HCT116 (cell line): ENCODE measurements at places on chromosomes 2 and 18.

GRCh38 chr2:238220892-238221521 lies 17.5 kb upstream of the ILKAP start:
- no peak for DNase-seq

- no peak for DNase-seq
These were observed 126.8 kb downstream of the AQP4 start for GRCh38 chr18:26738706-26739105.

DNA sequence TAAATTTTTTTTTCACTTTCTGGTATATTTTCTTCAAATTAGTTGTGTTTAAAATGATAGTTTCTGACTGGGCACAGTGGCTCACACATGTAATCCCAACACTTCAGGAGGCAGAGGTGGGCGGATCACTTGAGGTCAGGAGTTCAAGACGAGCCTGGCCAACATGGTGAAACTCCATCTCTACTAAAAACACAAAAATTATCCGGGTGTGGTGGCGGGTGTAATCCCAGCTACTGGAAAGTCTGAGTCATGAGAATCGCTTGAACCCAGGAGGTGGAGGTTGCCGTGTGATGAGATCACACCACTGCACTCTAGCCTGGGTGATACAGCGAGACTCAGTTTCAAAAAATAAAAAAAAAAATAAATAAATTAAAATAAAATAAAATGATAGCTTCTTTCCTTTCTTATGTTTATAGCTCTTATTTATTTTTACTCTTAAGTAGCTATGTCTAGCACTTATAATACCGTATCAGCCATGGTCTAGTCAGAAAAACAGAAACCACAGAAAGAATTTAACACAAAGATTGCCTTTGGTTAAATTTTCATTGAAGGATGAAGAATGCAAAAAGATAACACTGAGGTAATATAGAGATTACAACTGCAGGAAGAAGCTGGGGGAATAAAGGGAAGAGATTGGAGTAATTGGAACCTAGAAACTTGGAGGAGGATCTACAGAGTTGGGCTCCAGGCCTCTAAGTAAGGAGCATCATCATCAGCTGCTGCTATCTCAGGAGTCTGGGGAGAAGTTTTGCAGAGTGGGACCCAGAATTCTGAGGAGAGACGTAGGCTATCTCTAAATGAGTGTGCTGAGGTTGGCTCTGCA lies 54.7 kb upstream of the MBOAT2 start:
- DNase-seq = peak; percentile 84

DNA sequence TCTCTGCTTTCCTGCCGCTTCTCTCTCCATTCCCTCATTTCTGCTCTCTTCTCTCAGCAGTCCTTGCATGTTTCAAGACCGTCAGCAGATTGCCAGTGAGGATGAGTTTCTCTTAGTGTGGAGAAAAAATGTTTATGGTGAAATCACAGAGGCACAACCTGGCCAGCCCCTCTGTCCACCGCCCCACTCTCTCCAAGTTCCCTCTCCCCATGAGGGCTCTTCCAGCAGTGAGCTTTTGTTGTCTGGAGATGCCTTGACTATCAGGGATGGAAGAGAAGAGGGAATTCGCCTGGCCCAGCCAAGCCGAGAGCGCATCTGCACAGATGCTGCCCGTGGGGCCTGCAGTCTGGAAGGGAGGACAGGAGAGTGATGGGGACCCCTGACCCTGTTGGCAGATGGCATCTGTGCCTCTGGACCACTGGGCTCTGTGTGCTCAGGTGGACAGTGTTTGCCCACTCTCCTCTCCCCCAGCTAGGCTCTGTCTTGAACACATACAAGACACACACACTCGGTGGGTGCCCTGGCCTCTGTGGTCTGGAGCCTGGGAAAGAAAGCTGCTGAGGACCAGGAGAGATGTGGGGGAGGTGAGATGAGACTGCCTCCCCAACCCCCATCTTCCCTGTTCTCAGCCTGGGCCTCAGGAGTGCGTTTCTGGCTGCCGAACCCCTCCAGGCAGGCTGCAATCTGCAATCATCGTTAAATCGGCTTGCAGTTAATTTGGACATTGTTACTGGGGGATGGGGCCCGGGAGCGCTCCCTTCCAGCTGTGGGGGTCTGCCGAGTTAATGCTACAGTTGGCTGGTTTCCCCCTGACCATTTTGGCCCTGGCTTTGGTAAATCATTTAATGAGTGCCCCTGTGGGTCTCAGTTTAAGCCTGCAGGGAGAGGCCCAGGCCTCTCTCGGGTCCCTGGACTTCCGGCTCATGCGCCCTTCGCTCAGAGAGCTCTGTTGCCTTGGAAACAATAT lies 4.5 kb downstream of the ITM2C start:
- DNase-seq = no peak

DNA sequence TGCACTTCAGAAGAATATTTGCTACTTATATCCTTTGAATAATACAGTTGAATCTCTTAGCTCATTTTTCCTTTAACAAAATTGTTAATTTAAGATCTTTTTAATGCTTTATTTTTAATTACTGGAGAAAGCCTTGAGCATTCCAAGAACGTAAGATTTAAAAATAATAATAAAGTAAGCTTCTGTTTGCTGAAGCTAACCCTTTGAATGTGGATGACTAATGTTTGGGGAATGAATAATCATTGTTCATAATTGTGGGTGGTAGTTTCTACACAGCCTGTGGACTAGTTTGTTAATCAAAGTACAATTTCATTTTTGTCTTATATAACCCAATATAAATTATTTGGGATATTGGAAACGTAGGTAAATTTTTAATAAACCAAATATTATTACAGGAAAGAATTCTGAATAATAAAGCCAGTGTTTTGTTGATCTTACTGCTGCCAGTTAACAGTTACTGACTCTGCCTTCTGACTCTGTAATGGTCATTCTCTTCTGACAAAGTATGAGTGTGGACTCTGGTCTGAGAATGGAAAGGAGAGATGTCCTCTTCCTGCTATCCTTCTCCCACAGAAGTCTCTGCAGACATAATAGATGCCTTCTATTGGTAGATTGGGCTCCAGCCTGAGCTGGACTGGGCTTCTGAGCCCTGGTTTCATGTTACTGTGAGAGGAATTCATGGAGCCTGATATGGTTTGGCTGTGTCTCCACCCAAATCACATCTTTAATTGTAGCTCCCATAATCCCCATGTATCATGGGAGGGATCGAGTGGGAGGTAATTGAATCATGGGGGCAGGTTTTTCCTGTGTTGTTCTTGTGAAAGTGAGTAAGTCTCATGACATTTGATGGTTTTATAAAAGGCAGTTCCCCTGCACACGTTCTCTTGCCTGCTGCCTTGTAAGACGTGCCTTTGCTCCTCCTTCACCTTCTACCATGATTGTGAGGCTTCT lies 292.7 kb upstream of the SLC39A10 start:
- no peak for DNase-seq

- DNase-seq = no peak
These were observed 18.4 kb downstream of the GRP start for GRCh38 chr18:59238385-59238784.

DNA sequence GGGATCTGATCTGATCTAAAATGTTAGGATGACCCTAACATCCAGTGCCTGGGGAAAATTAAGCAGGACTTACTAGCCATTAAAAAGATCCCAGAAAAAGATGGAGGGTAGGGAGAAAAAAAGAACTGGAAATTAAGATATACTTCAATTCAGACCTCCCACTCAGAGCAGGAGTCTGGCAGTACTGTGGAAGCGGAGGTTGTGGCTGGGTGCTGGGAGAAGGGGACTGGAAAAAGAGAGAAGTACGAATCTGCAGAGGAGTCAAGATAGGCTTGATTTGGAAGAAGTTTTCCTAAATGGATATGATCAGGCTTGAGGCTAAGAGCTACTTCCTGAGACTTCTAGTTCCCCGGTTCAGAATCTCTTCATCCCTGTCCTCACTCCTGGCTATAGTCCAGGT lies 33.5 kb upstream of the IHH start:
- DNase-seq = no peak

DNA sequence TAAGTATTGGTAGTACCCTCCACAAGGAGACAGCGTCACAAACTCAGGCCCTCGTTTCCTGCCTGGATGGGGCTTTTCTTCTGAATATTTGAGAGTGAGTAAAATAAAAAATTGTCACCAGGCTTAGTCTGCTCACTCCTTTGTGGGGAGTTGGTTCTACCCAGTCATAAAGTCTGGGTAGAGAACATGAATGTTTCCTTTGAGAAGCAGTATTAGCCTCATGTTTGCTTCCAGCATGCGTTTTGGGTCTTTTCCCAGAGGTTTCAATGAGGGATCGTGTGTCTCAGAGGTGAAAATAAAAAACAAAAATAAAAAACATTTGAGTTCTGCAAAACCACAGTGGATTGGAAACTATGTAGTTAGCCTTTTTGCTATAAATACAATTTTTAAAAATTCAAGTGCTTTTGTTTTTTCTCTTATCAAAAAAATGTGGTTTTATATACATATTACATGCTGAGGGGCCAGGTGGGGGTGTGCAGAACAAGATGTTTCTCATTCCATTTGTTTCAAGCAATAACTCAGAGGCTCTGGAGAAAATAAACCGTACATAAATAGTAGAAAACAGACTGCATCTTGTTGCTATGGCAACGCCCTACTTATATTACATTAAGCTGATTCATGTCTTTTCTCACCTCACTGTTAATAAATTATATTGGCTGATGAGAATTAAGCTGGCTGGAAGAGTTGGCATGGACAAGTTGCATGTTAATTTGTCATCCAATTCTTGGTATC lies 225.4 kb upstream of the FBXO11 start:
- DNase-seq = no peak

DNA sequence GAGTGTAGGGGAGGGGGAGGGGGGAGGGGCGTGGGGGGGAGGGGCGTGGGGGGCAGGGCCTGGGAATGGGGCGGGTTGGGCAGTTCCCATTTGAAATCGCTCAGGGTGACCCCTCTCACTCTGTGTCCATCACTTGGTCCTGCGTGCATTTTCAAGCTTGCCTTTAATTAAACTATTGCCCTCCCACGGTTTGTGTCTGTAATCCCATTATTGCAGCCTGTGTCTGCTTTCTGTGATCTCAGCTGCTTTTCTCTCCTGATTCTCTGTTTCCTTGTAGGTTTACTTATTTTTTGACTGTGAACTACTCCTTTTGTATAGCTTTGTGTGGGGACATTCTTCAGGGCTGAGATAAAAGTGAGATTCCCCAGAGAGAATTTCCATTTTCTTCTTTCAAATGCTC lies 1.3 kb downstream of the DCDC2C start:
- DNase-seq = no peak

- DNase-seq = no peak
These were observed 5.4 kb upstream of the IL1RL2 start for GRCh38 chr2:102181376-102181775.

- peak; percentile 13 for DNase-seq
These were observed 64.7 kb upstream of the MGAT5 start for GRCh38 chr2:134189009-134189720.

GRCh38 chr2:142865924-142866323 lies 11.5 kb upstream of the KYNU start:
- DNase-seq = no peak

DNA sequence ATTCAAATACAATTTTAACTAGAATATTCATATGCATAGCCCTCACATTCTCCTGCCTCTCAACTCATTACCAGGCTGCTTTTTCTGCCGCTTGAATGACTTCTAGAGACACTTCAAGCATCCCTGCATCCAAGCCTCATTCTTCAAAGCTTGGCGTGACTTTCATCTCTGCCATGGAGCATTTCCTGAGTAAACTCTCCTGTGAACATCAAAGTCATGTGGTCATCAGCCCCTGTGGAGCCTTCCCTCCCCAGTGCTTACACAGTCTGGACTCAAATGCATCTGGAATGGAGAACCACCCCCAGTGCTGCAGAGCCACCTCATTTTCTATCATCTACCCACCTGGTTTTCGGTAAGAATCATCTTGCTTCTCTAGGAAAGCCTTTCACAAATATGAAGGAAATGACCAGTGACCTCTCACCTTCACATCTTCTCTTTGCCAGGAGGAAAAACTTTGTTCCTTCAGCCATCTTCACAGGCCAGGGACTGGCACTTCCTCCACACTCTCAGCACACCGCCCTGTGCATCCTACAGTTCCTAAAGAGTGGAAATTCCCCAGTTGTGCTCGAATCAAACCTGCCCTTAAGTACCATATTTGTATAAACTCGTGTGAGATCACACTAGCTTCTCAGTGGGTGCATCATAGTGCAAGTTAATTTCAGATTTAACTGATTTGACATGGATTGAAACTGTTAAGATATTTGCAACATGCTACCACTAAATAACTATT lies 116.4 kb downstream of the COL6A3 start:
- DNase-seq = no peak

- DNase-seq = no peak
These were observed 461.3 kb upstream of the FANCL start for GRCh38 chr2:58702302-58702885.

GRCh38 chr2:96839875-96840850 lies 3.7 kb downstream of the ANKRD23 start:
- DNase-seq = no peak

- no peak for DNase-seq
These were observed 58.8 kb upstream of the FIGN start for GRCh38 chr2:163794635-163795034.

GRCh38 chr18:63518178-63519012 lies 23.8 kb upstream of the SERPINB12 start:
- DNase-seq = peak; percentile 78

DNA sequence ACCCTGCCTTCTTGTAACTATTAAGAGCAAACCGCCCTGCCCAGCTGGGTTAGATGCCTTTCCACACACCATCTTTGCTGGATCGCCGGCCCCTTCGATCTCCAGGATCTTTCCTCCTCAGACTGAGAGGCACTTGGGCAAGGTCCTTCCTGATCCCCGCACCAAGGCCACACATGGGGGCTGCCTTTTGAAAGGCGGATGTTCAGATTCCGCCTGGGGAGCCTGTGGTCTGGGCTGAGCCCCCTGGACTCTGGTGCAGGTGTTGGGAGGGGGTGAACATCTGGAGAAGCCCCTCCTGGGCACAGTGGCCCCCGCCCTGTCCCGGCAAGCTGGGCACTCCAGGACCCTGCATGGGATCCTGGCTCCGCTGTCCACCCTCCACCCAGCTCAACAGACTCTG lies 135.4 kb upstream of the HDAC4 start:
- DNase-seq = no peak

DNA sequence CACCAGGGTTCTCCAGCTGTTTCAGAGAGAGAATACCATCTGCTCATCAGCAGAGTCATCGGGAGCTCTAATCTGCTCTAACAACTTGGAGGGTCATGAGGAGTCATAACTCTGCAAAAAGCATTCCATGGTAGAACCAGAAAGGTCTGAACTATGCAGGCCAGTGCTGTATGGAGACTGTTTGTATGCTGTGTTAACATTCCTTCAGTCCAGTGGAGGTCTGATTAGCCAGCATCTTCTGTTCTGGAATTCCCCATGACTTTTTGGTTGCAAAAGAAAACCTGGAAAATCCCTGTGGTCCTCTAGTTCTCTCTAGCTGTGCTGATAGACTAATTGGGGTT lies 9.4 kb upstream of the ITGB6 start:
- no peak for DNase-seq

GRCh38 chr2:11343368-11343649 lies 1.1 kb downstream of the ROCK2 start:
- DNase-seq = peak; percentile 18
